Stimulated activated CD4-positive, alpha-beta T cell treated with anti-CD3 and anti-CD28 coated beads, Interleukin-12 subunit alpha, Interleukin-12 subunit beta, amount 100 ng/mL, for 48 hours (primary cell): ENCODE measurements at places on chromosomes 12 and 14.

GRCh38 chr12:6364044-6364374 lies 11.4 kb downstream of the SCNN1A start:
- no peak for DNase-seq

DNA sequence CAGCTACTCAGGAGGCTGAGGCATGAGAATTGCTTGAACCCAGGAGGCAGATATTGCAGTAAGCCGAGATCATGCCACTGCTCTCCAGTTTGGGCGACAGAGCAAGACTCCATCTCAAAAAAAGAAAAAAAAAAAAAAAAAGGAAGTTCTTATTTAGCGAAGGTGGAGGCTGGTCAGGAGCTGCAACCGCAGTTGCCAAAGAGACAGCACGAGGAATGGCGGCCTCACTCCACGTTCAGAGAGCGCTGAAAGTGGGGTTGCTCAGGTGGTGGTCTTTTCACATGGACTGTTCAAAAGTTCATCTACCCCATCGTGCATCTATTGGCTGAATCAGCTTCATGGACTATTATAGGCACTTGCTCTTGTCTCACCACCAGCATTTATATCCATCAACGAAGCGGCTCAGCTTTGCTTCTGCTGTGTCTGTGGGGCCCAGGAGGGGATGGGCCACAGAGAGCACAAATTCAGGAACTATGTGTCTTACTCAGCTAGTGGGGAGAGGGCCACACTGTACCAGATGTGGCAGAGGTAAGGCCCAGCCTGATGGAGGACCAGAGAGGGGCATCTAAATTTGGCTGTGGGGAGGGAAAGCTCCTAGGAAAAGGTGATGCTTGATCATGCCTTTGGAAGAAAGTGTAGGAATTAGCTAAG lies 27.3 kb downstream of the SLC25A47 start:
- DNase-seq = no peak

GRCh38 chr12:88698471-88698870 lies 118.2 kb upstream of the KITLG start:
- no peak for DNase-seq

DNA sequence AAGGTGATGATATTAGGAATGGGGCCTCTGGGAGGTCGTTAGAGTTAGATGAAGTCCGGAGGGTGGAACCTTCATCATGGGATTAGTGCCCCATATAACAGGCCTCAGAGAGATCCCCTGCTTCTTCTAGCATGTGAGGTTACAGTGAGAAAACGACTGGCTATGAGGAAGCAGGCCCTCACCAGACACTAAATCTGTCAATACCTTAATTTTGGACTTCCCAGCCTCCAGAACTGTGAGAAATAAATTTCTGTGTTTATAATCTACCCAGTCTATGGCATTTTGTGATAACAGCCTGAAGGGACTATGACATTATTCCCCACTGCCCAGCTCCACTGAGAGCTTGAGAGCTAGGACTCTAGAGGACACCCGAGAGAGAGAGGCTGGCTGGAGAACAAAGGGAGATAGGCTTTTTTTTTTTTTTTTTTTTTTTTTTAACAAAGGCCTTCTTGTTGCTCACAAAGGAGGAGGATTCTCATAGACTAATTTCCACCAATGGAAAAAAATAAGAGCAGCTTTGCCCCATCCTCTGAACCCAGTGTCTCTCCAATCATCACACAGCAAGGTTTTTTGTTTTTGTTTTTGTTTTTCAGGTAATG lies 87.8 kb upstream of the EEA1 start:
- no peak for DNase-seq

GRCh38 chr12:43011383-43011926 lies 421.9 kb upstream of the PRICKLE1 start:
- no peak for DNase-seq

- DNase-seq = no peak
Observed at GRCh38 chr12:115306380-115306779, 622.4 kb upstream of the TBX3 start.

- DNase-seq = no peak
Observed at GRCh38 chr12:24695657-24696329, 253.1 kb downstream of the BCAT1 start.
